ENCODE measurements at places on chromosomes 3 and 15.
A peak's percentile ranks its signal among the peaks of the same experiment; 100 is the strongest.

GRCh38 chr3:140203510-140203909, 268.5 kb downstream of the CLSTN2 start:
- DNase-seq: peak; percentile 38

GRCh38 chr3:169286214-169286613, 377.3 kb downstream of the MECOM start:
- peak; percentile 83 for DNase-seq

GRCh38 chr3:125302932-125303331, 72.2 kb downstream of the ZNF148 start:
- DNase-seq: no peak

GRCh38 chr3:68249265-68249664, 594.9 kb upstream of the SUCLG2 start:
- no peak for DNase-seq

DNA sequence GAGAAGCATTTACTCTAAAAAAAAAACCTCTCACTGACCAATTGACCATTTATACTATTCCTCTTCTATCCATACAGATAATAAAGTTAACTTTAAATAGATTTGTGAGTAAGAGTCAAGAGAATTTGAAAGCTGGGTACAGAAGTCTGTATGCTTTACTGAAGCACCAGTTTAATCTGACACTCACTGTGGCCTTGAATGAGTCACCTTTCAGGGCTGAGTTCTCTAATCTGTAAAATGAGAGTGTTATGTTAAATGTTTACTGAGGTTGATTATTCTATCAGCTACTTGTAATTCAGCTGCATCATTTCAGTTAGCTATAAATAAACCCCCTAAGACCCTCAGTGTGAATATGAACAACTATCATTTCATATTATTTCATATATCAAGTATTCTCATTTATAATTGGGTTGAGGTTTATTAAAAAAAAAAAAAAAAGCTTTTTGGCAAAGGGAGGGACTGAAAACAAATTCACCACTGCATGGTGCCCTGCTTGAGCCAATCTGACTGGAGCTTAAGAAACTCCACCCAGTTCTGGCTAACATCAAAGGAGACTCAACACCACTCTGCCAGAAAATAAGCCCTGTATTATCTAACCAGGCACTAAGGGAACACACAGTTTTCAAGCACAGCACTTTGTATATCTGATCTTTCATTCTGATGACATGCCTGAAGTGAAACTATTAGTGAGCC, 2.8 kb downstream of the MAP4 start:
- peak; percentile 73 for DNase-seq

DNA sequence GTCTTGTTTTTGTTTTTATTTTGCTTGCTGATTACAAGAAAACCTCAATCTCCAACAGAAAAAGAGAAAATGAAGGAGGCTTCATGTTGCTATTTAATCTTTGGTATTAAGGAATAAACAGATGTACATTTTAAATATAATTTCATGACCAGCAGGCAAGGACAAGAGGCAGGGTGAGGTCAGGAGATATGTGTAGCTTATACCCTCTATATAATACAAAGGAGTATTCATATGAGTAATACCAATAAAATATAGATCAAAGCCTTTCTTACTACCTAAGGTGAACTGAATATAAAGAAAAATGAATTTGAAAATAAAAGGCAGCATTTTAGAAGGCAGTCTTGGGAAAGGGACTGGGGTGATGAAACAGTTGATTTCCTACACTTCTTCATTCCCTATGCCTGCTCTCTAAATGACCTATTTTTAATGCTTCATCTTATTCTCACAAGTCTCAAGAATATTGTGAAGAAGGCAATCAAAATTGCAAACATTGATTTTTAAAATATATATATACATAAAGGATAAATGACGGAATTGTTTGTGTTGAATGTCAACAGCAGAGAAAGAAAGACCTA, 8.6 kb upstream of the CBLB start:
- no peak for DNase-seq

DNA sequence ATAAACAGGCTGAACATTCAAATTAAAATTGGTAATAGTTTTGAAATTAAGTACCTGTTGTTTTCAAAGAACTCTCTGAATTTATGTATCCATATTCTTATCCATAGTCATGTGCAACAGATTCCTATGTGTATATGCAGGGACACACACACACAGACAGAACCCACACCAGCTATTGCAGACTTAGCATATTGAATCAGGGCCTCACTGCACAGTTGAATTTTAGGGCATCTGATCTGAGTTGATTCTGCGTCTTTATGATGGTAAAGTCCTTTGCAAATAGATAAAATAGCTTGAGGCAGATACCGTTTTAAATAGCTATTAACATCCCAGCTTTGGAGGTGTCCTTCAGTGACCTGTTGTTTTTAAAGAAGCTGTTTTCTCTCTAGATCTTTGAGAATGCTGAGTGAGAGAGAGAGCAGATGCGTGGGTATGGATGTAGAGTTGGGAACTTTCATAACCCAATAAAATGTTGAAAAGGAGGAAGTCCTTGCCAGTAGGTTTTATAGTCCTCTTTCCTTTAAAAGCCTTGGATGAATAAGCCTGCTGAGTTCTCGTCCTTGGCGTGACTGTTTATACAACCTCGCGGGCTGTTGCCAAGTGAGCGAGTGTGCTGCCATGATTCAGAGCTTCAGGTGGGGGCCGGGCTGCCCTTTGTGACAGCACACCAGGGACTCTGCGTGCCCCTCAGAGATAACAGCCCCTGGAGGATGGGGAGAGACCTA, 18.3 kb downstream of the MYZAP start:
- DNase-seq: peak; percentile 84

DNA sequence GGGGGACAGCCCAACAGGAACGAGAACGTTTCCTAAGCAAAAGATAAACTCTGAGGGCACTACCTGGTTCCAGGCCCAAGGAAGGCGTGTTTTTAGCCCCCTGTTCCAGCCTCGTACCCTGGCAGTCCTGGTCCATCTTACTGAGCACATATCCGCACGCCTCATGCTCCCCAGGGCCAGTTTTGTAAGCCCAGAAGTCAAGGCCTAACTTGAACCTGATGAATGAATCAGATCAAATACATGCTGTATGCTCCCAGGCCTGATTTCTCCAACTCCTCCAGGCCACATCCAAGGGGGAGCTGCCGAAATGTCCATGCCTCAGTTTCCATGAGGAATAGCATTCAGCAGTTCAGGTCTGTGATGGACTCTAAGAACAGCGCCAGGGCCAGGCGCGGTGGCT, 14.3 kb upstream of the DOCK3 start:
- no peak for DNase-seq

DNA sequence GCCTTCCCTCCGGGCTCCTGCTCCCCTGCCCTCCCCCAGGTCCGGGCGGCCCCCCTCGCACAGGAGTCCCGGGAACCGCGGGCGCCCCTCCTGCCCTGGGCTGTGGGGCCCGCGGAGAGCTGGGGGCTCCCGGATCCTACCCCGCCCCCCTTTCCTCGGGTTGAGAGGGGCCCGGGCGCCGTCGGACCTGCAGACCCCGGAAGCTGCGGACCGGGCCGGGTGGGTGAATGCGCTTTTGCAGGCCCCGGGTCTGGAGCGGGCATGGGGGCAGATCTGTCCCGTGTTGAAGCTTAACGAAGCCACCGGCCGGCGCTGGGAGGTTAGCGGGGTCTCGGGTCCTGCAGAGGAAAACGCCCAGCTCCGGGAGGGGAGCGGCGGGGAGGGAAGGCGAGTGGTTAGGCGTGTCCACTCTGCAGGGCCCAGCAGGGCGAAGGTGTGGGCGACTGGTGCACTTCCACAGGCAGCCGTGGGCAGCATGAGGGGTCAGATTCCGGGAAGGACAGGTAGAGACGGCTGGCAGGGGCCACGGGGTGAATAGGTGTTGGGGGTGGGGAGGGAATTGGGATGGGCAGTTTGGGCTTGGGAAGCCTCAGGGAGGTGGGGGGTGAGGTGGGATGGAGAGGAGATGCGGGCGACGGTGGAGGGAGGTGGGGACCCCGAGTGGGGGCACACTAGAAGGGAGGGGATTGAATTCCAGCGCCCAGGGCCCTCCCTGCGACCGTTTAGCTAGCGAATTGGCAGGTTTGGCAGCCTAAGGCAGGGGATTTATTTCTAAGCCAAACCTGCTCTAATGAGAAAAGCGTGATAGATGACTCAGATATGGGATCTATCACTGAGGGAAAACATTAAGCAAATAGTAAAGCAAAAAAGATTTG, 635 bp downstream of the CD276 start:
- peak; percentile 61 for DNase-seq

DNA sequence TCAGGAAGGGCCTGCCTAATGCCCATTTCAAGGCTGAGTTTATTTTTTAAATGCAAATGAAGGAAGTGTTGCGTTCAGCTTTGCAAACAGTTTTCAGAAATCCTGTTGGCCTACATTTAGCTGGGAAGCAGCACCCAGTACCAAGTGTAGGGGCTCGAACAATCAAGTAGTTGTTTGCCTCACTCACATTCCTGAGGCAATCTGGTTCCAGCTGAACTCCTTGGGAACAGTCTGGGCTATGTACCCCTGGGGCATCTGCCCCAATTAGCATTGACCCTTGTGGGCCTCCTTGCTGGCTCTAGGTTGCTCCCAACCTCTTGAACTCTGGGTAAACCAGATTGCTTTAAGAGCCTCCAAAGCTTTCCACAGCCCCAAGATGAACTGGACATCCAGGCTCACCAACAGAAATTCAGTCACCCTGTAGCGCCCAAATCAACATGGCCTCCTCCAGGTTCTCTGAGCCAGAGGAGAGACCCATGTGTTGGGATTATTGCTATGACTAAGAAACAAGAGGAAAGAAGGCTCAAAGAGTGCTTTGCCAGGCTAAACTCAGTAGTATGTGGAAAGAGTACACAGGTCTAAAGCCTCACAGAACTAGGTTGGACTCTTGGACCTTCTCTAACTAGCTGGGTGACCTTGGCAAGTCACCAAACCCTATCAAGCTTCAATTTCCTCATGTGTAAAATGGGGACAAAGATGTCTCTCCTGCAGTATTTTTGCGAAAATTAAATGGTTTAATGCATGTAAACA, 532.7 kb downstream of the SOX2 start:
- DNase-seq: no peak

- no peak for DNase-seq
These were observed 7.4 kb downstream of the HCN4 start for GRCh38 chr15:73361337-73361736.

DNA sequence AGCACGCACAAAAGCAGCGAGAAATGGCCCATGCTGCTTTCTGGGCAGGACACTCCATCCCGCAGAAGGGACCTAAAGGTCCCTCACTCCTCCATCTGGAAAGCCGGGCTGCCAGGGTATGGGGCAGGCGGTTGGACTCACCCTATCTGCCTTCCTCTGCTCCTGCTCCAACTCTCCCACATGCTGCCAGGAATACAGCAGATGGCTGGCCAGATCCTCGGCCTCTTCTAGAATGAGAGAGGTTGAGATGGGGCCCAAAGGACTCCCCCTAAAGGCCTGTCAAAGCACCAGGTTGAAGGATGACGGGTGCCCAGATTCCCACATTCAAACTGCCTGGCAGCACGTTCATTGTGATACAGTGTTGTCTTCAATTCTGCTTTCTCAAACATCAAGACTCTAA, 85.1 kb upstream of the C2CD4B start:
- no peak for DNase-seq

DNA sequence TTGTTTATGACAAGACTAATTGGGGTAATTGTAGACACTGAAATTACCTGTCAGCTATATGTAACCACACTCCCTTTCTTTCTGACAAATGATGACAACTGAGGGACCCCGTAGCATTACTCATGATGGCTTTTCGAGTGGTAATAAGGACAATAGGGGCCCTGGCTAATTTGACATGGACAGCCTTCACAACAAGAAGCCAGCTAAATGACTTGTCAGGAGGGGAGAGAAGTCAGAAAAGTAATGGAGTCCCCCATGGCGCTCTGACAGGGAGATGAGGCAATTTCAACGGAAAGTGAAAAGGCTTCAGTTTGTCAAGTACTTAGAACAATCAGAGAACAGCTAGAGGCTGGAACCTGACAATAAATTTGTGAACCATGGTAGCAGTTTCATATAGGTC, 177.3 kb downstream of the CDIN1 start:
- DNase-seq: no peak

DNA sequence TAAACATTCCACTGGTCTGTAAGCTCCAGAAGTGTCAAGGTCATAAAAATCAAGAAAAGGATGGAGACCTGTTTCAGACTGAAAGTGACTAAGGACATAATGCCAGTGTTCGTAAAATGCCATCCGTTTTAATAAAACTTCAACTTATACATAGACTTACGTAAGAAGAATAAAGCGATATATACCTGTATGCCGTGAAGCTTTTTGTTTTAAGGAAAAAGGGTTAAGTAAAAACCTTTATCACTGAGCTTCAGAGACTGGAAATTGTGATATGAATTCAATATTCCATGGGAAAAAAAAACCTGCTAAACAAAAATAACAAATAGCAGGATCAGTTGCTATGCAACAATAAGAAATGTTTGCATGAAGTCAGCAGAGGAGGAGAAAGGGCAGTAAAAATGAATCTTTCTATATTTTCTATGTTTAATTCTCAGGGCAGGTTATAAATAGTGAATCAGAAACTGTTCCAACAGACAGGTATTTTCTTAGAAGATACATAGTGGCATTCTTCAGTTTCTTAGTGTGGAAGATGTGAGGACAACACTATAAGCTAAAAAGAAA, 42.5 kb downstream of the CHSY1 start:
- DNase-seq: no peak

DNA sequence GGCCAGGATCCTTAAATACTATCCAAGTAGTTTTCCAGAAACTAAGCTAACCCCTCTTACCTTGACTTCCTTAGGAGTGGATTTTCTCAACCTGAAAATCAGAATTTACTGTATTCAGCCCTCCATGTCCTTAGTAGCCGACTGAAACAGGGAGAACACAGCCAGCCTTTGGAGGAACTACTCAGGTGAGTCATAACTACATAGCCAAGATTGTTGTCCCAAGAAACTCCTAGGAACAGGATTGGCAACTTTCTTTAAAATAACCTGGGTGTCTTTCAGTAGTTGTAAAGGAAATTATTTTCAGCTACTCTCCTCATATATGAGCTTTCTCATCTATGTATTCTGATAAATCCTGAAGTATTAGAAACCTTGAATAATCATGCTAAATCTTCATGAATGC, 22.3 kb downstream of the FANCD2OS start:
- peak; percentile 30 for DNase-seq

GRCh38 chr3:149333176-149333859, at the start of gene TM4SF18:
Gene TM4SF18, minus strand, starts transcription at chr3:149333636. Its CDS starts 254 bp downstream, at chr3:149333382.
- peak; percentile 41 for DNase-seq

GRCh38 chr3:141686466-141687291, 51.4 kb upstream of the RNF7 start:
- DNase-seq: peak; percentile 76

DNA sequence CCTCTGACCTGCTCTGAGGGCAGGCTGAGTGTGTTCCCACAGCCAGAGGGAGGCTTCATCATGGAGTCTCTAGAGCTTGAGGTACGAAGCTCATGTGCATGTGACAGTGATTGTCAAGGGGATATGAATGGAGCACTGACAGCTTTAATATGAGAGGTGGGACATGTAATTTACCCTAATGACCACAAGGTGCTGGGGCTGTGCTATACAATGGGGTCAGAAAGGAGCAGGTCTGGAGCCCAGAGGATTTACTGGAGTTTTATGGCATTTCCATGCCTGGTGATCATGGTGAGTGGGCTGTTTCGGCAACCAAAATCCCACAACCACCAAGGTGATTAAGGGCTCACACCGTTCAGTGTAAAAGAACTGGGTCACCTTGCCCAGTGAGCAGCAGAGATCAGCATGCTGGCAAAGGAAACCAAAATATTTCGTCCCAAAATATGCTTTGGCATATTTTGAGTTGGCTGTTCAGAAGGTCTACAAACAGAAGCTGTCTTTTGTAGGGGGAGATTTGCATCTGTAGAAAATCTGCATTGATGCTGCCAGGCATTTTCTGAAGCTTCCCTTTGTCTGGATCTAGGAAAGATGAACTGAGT, 40.1 kb upstream of the RASGRF1 start:
- no peak for DNase-seq

Measured in kidney tubule cell (primary cell).